ENCODE measurements at places on chromosomes 16 and 17. TPM values are rescaled to one million over a fixed set of nuclear protein-coding genes. Genes with fewer than 3 reads are reported as not detected.

PRSS36 gene
- 2.5 TPM for total RNA-seq

PCGF2 gene
- total RNA-seq = 3.4 TPM

TEDC2 gene
- 8.7 TPM for total RNA-seq

TMEM235 gene
- not detected for total RNA-seq

ZNF267 gene
- total RNA-seq = 21.3 TPM

KRTAP1-5 gene
- total RNA-seq = not detected

ADAD2 gene
- total RNA-seq = not detected

MSI2 gene
- total RNA-seq = 173 TPM

EMP2 gene
- 67.5 TPM for total RNA-seq

MAF gene
- total RNA-seq = 0.39 TPM

ABCA5 gene
- total RNA-seq = 15.7 TPM

MYLK3 gene
- 0.11 TPM for total RNA-seq

ABCC12 gene
- total RNA-seq = not detected

BBS2 gene
- total RNA-seq = 42.6 TPM

SLC6A2 gene
- total RNA-seq = not detected

CHST5 gene
- not detected for total RNA-seq

SOST gene
- total RNA-seq = not detected

HSD17B1 gene
- 5.5 TPM for total RNA-seq

RTN4RL1 gene
- total RNA-seq = under 0.01 TPM
